Panc1 (cell line): ENCODE measurements at places on chromosomes 7 and 10.

- no peak for DNase-seq
Measured at GRCh38 chr10:85315657-85316056, 987.3 kb downstream of the CCSER2 start.

DNA sequence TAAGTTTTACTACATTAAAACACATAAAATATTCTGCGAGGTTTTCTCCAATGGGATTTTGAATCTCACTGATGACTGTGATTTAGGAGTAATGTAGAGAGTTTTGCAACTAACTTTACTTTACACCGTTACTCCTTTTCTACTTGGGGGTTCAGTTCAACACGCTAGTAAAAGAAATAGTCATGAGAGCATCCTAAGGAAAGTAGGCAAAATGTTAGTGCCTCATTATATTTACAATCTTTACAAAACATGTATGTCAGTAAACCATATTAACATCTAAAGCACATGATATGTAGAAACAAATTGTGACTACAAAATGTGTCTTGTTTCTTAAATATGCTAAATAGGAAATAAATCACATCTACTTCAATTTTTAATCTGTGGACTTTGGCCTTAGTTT lies 6.0 kb downstream of the MEOX2 start:
- DNase-seq, result no peak

- DNase-seq, result no peak
Measured at GRCh38 chr7:117347480-117347879, 24.6 kb upstream of the WNT2 start.

DNA sequence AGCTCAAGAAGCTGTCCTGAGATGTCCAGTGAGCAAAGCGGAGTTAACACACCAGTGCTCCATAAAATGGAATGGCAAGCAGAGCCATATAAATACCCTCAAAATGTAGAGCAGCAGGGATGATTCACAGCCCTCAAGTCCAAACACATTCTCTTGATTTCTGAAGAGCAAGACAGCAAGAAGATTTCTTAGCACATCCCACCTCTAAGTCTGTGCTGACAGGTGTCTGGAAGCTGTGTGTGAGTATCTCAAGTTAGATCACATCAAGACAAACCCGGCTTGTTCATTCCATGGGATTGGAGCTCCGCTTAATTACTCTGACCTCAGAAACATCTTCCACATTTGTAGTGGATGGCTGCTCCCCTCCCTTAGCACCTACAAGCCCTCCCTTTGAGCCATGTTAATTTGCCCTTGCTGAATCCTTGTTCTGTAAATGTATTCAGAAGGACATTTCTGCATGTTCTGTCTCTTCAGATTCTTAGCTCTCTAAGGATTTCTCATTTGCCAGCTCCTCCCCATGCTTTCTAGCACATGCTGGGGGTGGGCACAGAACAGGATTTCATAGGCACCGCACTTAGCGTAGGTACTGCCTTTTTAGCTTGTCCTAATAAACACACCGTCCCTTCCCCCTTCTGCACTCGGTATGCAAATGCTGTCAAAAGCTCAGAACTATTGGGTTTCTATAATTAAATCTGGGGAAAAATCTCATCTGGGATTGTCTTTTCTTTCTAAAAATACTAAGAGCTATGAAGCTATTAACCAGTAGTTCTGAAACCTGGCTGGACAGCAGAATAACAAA lies 112.7 kb downstream of the CPXM2 start:
- no peak for DNase-seq

GRCh38 chr10:92242910-92243671 lies 47.8 kb downstream of the CPEB3 start:
- peak; percentile 39 for DNase-seq

DNA sequence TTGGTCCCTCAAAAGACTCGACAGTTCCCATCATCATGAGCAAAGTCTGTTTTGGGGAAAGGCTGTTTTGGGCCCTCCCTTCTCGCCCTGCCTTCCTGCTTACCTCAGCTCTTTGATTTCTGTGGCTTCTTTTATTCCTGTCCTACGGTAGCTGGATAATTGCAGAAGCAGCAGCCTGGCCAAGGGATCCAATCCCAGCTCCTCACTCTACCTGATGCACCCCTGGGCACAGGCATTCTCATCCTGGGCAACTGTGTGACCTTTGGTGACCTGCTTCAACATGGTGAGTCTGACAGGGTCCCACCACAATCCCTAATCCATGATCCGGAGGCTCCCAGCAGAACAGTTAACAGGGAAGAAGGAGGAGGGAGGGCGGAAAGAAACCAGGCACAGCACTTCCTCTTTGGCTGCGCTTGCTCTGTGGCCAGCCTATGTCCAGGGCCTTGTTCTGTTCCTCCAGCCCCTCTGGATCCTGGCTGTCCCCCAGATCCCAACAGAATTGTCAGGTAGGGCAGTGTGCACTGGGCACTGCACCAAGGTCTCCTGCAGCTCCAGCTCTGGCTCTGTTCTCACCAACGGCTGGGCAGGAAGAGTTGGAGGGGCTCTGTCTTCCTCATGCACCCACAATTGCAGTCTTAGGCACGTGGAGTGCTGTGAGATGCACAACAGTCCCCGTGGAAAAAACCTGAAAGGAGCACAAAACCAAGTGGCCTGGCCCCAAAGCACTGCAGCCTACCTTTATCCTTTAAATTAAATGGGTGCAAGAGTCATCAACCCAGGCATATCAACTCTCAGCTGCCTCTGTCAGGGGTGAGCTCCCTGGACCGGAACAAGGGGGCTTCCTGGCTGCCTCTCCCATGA lies 144.4 kb downstream of the PTPN20 start:
- no peak for DNase-seq

GRCh38 chr7:66766041-66766440 lies 25.5 kb downstream of the RABGEF1 start:
- DNase-seq, result no peak
